ENCODE measurements at places on chromosomes 3 and 15. TPM values are rescaled to one million over a fixed set of nuclear protein-coding genes. Genes with fewer than 3 reads are reported as not detected.

The CTXN2 gene
- total RNA-seq = not detected

The DUOX1 gene
- 26.7 TPM for total RNA-seq

The CCDC9B gene
- total RNA-seq = 9.9 TPM

The SLC51B gene
- not detected for total RNA-seq

The WDR93 gene
- total RNA-seq = not detected
